ENCODE measurements at places on chromosomes 7 and 10. TPM values are rescaled to one million over a fixed set of nuclear protein-coding genes. Genes with fewer than 3 reads are reported as not detected.

C7orf57 gene
- total RNA-seq: not detected

INHBA gene
- total RNA-seq: not detected

C10orf53 gene
- not detected for total RNA-seq

SRRM3 gene
- not detected for total RNA-seq

GOLGA7B gene
- total RNA-seq: 8.1 TPM

DNAJC12 gene
- not detected for total RNA-seq

SLC18A2 gene
- total RNA-seq: not detected

ACSM6 gene
- total RNA-seq: not detected

PNLIPRP1 gene
- not detected for total RNA-seq

CLDN4 gene
- total RNA-seq: 0.36 TPM

CPA4 gene
- not detected for total RNA-seq

WIPF3 gene
- 0.10 TPM for total RNA-seq

FKBP6 gene
- not detected for total RNA-seq

SFTPA1 gene
- not detected for total RNA-seq

ORC5 gene
- total RNA-seq: 23.3 TPM

SMO gene
- not detected for total RNA-seq

SOSTDC1 gene
- total RNA-seq: not detected

DNA sequence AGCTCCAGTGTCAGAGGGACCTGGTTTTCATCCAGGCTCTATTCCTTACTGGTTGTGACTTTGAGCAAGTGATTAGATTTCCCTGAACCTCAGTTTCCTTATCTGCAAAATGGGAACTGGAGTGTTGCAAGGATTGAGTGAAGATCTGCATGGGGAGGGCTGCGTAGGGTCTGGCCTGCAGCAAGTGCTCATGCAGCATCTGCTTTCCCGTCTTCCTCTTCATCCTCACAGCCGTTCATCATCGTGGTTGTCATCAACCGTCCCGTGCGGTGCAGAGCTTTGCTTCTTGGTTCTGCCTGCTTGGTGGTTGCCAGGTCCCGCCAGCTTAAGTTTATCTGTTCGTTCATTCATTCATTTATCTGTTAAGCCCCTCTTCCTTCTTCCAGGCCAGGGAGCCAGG is 135.0 kb downstream of the GRK5 start:
- H3K4me1 ChIP-seq: peaks cover 34% of the 10 kb centered on the region
- no peak for DNase-seq
- H3K27me3 ChIP-seq: no peaks in the 10 kb centered on the region
- H3K36me3 ChIP-seq: peaks cover 4% of the 10 kb centered on the region

- peak overlapping the region; percentile 80 for H3K4me3 ChIP-seq
- H3K36me3 ChIP-seq: no peaks in the 10 kb centered on the region
- no peak overlapping the region for H3K27ac ChIP-seq
- peaks cover 13% of the 10 kb centered on the region for H3K27me3 ChIP-seq
These were observed 60.4 kb downstream of the NEURL1 start for GRCh38 chr10:103553743-103554487.

DNA sequence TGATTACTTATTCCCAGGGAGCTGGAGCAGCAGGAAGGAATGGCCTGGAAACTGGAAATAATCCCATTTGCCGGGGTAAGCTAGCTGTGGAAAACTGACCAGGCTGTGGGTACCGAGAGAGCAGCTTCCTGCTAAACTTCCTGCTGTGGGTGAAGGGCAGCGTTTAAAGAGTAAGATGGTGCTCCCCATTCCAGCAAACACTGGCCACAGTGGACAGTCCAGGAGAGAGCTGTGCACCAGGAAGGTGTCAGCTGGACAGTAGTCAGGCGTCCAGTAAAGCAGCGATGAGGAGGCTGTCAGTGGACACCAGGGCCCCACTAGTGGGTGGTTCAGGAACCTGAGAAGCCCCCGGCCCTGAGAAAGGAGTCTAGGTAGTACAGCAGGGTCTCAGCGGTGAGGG is 55.4 kb downstream of the TBXAS1 start:
- no peak for DNase-seq
- H3K27ac ChIP-seq: no peak overlapping the region
- H3K36me3 ChIP-seq: no peaks in the 10 kb centered on the region
- H3K4me1 ChIP-seq: no peaks in the 10 kb centered on the region

DNA sequence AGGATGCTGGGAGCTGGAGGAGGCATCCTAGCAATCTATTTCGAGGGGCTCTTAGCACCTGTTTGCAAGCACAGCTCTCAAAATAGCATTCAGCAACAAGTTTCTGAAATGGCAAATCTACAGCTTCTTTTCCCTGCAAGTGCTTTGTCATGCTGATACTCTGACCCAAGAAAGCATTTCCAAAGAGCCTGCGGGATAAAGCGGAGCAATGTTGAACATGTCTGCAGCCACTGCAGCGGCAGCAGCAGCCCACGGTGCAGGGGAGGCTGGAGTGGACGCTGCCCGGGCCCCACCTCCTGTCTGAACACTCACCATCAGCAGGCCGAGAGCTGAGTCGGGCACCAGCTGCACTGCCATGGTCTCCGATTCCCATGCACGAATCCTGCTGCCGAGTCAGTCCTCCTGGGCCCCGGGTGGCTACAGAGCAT is 964 bp downstream of the FRMD4A start:
- no peaks in the 10 kb centered on the region for H3K36me3 ChIP-seq
- H3K27ac ChIP-seq: no peak overlapping the region
- H3K4me3 ChIP-seq: no peak overlapping the region
- no peaks in the 10 kb centered on the region for H3K4me1 ChIP-seq

DNA sequence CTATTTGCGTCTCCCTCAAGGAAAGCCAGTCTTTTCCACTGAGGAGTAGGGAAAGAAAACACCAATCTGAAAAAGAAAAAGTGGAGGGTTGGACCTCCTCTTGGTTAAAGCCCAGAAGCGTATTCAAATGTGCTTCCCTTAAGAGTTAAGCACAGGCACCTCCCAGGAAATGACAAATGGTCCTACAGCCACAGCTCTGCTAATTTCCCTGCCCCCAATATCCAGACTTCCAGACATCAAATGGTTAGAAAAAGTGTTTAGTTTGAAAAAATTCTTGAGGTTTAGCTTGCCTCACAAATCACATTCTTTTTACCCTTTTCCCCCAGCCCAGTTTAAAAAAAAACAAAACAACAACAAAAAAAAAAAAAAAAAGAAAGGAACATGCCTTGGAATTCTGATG is 19.0 kb upstream of the COL1A2 start:
- H3K4me3 ChIP-seq: no peak overlapping the region
- DNase-seq: no peak
- H3K27ac ChIP-seq: no peak overlapping the region
- no peaks in the 10 kb centered on the region for H3K4me1 ChIP-seq
- peaks cover 9% of the 10 kb centered on the region for H3K27me3 ChIP-seq
- no peaks in the 10 kb centered on the region for H3K36me3 ChIP-seq

GRCh38 chr7:8739837-8740236 is 306.4 kb downstream of the NXPH1 start:
- DNase-seq: no peak
- H3K27ac ChIP-seq: no peak overlapping the region
- no peak overlapping the region for H3K4me3 ChIP-seq

DNA sequence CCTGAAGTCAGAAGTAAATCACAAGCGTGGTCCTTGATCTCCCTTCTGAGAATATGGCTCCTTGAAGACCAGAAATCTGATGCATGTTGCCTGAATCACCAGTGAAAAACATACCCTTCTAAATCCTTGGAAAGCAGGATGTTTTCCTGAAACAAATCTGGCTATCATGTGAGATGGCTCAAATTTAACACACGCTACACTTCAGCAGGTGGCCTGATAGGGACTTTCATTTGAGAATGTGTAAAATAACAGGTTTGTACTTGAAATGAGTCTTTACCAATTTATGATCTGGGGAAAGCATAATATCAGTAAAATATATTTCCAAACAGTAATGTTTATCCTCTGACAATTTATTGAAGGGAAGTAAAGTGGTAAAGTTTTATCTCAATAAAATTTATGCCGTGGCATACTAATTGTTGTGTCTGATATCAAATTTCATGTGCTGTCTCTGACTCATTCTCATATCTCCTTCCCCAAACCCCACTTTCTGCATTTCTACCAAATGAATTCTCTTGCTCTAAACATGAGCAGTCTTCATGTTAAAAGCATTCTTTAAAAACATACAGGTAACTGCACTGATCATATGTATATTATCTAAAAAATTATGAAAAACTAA is 17.4 kb downstream of the CYP3A4 start:
- H3K4me3 ChIP-seq: no peak overlapping the region
- DNase-seq: no peak
- peaks cover 4% of the 10 kb centered on the region for H3K36me3 ChIP-seq
- peaks cover 13% of the 10 kb centered on the region for H3K4me1 ChIP-seq
- no peak overlapping the region for H3K27ac ChIP-seq

- DNase-seq: no peak
- peaks cover 13% of the 10 kb centered on the region for H3K36me3 ChIP-seq
- peaks cover under 1% of the 10 kb centered on the region for H3K4me1 ChIP-seq
- no peaks in the 10 kb centered on the region for H3K27me3 ChIP-seq
These were observed 96.4 kb upstream of the DNAAF5 start for GRCh38 chr7:630111-630511.

DNA sequence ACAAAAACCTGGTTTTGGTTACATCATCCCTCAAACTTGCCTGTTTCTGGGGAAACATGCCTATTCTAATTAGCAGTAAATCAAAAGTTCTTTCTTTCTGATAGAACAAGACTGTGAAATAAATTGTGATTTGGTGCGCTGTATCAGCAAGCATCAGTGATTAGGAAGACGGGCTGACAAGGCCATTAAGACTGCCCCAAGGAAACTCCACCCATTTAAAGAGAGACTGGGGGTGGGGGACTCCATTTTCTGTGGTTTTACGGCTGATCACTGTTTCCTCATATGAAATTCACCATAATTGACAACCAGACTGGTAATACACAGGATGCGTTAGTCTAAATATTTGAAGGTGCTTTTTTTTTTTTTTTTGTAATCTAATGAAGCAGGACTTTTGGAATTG is 68.7 kb downstream of the MBL2 start:
- no peak overlapping the region for H3K27ac ChIP-seq
- no peaks in the 10 kb centered on the region for H3K27me3 ChIP-seq
- H3K4me3 ChIP-seq: no peak overlapping the region
- no peak for DNase-seq
- no peaks in the 10 kb centered on the region for H3K4me1 ChIP-seq

GRCh38 chr10:28794986-28795385 is 117.7 kb downstream of the BAMBI start:
- H3K36me3 ChIP-seq: no peaks in the 10 kb centered on the region
- no peak for DNase-seq
- no peak overlapping the region for H3K27ac ChIP-seq
- H3K27me3 ChIP-seq: peaks cover 11% of the 10 kb centered on the region
- no peak overlapping the region for H3K4me3 ChIP-seq
- peaks cover under 1% of the 10 kb centered on the region for H3K4me1 ChIP-seq

GRCh38 chr10:33653584-33654367 is 319.3 kb upstream of the NRP1 start:
- H3K27ac ChIP-seq: no peak overlapping the region
- no peaks in the 10 kb centered on the region for H3K4me1 ChIP-seq
- no peak overlapping the region for H3K4me3 ChIP-seq
- H3K27me3 ChIP-seq: peaks cover 14% of the 10 kb centered on the region

- peaks cover 2% of the 10 kb centered on the region for H3K27me3 ChIP-seq
- no peak overlapping the region for H3K27ac ChIP-seq
- no peak for DNase-seq
- no peak overlapping the region for H3K4me3 ChIP-seq
These were observed 6.5 kb downstream of the ZAN start for GRCh38 chr7:100739934-100740333.

- no peaks in the 10 kb centered on the region for H3K36me3 ChIP-seq
- peaks cover 2% of the 10 kb centered on the region for H3K27me3 ChIP-seq
- H3K4me1 ChIP-seq: no peaks in the 10 kb centered on the region
- no peak overlapping the region for H3K27ac ChIP-seq
- no peak for DNase-seq
- H3K4me3 ChIP-seq: no peak overlapping the region
These were observed 35.4 kb downstream of the ZAN start for GRCh38 chr7:100768784-100769183.

DNA sequence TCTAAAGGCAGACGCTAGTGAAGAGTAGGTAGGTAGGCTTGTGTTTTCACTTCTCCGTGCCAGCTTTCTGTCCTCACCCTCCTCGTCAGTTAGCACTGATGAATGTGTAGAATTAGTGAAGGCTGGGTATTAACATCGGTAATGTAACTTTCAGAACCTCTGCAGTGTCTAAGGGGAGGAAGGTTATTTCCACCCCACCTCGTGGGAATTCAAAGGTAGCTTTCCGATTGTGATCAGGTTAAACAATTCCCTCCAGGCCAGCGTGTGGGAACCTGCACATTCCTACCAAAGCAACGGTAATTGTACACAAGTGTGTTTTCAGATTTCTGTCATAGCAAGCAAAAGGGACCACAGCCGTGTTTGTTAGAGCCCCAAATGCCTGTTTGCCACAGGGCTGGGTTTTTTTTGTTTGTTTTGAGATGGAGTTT is 405.0 kb upstream of the GALNT17 start:
- no peaks in the 10 kb centered on the region for H3K4me1 ChIP-seq
- DNase-seq: no peak
- H3K36me3 ChIP-seq: peaks cover 1% of the 10 kb centered on the region
- H3K27me3 ChIP-seq: no peaks in the 10 kb centered on the region

GRCh38 chr7:69739931-69740431 is 141.7 kb downstream of the AUTS2 start:
- H3K27ac ChIP-seq: no peak overlapping the region
- no peak overlapping the region for H3K4me3 ChIP-seq
- no peak for DNase-seq
- peaks cover 4% of the 10 kb centered on the region for H3K27me3 ChIP-seq
- H3K36me3 ChIP-seq: no peaks in the 10 kb centered on the region

GRCh38 chr10:59887006-59887405 is 19.4 kb downstream of the CCDC6 start:
- H3K27ac ChIP-seq: no peak overlapping the region
- H3K4me1 ChIP-seq: peaks cover 89% of the 10 kb centered on the region
- no peaks in the 10 kb centered on the region for H3K27me3 ChIP-seq
- peak overlapping the region; percentile 53 for H3K4me3 ChIP-seq
- H3K36me3 ChIP-seq: no peaks in the 10 kb centered on the region

- no peaks in the 10 kb centered on the region for H3K27me3 ChIP-seq
- no peak overlapping the region for H3K4me3 ChIP-seq
- H3K36me3 ChIP-seq: peaks cover 32% of the 10 kb centered on the region
- H3K4me1 ChIP-seq: peaks cover 28% of the 10 kb centered on the region
- no peak overlapping the region for H3K27ac ChIP-seq
These were observed 55.6 kb downstream of the GALNT11 start for GRCh38 chr7:152081088-152081487.

DNA sequence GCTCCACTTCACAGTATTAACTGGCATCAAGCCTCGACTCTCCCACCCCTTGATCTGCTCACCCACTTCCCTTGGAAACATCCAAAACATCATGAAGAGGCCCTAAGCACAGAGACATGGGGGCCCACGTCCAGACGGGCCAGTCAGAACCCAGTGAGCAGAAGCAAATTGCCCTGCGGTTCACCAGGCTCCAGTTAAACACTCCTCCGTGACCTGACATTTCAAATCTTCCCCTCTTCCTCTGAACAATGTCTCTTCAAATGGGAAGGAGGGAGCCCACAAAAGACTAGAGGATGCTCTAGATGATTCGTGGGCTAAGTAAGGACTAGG is 44.8 kb downstream of the CLEC2L start:
- H3K36me3 ChIP-seq: peaks cover 36% of the 10 kb centered on the region
- no peak for DNase-seq
- no peaks in the 10 kb centered on the region for H3K27me3 ChIP-seq
- H3K4me3 ChIP-seq: no peak overlapping the region
- H3K27ac ChIP-seq: no peak overlapping the region
